ENCODE measurements at places on chromosomes 12 and 14. TPM values are rescaled to one million over a fixed set of nuclear protein-coding genes. Genes with fewer than 3 reads are reported as not detected.

Gene C1S
- total RNA-seq = 2.2 TPM

Gene LRIG3
- total RNA-seq = not detected

Gene CLIP1
- total RNA-seq = 65.1 TPM

Gene ABCD2
- 8.1 TPM for total RNA-seq

Gene ASB2
- total RNA-seq = 0.32 TPM

Gene OTUB2
- total RNA-seq = 0.61 TPM

Gene RIN3
- 114 TPM for total RNA-seq

GRCh38 chr12:75721796-75722195, 210.4 kb upstream of the KRR1 start:
- DNase-seq = no peak

- DNase-seq = no peak
These were observed 396.8 kb downstream of the NUAK1 start for GRCh38 chr12:105741786-105742566.

- DNase-seq = no peak
These were observed 66.7 kb downstream of the PTPN21 start for GRCh38 chr14:88488081-88488480.

GRCh38 chr12:120076651-120077050, 39.9 kb downstream of the RAB35 start:
- DNase-seq = no peak

- no peak for DNase-seq
These were observed 45.5 kb upstream of the TMEM263 start for GRCh38 chr12:106910202-106910601.

- DNase-seq = no peak
These were observed 355.3 kb downstream of the GLT1D1 start for GRCh38 chr12:129208566-129208965.

DNA sequence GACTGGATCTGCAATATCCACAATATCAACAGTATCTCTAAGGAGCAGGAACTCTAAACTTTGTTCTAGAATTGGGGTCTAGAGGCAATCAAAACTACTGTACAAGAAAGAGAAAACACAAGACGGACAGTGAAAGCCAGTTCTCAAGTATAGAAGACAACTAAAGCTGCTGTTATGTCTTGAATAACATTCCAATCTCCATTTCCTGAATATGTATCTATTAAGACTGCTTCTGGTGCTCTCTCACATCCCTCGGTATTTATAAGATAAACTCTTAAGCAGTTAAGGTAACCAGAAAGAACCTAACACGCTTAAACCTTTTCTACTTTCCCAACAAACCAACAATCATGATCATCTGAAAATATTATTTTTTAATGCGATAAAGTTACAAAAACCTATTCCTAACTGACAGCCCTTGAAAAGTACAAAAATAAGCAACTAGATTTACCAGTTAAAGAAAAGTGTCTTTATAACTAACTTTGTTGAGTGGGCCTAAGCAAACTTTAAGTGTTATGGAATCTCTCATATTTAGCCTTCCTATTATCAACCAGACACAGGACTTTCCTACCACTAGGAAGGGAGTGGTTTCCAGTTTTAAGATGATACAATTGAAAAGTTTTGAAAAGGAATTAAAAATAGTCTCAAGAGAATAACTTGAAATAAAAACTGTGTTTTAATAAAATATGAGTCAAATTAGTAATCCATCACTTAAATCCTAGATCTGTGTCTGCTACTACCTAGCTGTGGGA, 30.7 kb downstream of the NUMB start:
- no peak for DNase-seq

GRCh38 chr12:46983959-46984841, 95.2 kb upstream of the PCED1B start:
- DNase-seq = no peak

GRCh38 chr12:7351177-7351576, 47.3 kb downstream of the ACSM4 start:
- no peak for DNase-seq

- no peak for DNase-seq
These were observed 400.5 kb downstream of the ADAMTS20 start for GRCh38 chr12:43151441-43151981.

- DNase-seq = no peak
These were observed 643.8 kb upstream of the ALG10B start for GRCh38 chr12:37672655-37673260.

GRCh38 chr12:56293795-56294194, 6.3 kb downstream of the CS start:
- no peak for DNase-seq

- no peak for DNase-seq
These were observed 10.5 kb downstream of the SERPINA6 start for GRCh38 chr14:94312481-94313246.

DNA sequence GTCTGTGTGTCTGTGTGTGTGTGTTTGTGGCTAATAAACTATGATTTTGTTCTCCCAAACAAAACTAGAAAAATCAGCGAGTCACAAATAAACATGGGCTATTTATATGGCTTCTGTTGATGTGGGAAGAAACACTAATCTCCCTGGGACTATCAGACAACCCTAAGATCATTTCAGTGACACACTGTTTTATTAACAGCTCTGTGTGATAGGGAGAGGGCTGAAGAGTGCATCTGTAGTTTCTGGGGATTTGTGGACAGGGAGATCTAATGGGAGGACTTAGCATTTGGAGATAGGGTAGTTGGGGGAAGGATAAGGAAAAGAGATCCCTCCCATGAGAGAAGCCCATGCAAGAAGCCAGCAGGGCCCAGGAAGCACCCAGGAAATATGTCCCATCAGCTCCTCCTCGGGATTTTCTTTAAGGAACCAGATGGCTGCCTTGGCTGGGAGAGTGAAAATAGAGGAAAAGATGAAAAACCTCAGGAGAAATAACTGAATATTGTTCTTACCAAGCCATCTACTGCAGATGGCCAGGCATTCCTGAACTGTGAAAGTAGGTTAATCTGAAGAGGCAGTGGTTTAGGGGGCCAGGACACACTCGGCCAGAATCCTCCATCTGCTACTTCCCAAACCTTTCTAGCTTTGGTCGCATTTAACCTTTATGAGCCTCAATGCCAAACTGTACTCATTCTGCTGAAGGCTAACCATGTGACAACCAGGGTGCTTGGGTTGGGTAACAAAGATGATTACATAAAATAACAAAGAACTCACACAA, 253.4 kb downstream of the BTG1 start:
- DNase-seq = no peak

DNA sequence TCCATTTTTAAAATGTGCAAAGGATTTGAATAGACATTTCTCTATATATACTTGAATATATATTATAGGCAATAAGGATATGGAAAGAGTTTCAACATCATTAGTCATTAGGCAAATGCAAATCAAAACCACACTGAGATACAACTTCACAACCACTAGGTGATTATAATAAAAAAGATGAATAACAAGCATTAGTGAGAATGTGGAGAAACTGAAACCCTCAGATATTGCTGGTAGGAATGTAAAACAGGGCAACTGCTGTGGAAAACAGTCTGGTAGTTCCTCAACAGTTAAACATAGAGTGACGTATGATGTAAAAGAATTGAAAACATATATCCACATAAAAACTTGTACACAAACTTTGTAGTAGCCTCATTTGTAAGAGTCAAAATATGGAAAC, 11.7 kb upstream of the BATF start:
- no peak for DNase-seq

GRCh38 chr12:89343127-89343526, 9.2 kb downstream of the DUSP6 start:
- DNase-seq = no peak

DNA sequence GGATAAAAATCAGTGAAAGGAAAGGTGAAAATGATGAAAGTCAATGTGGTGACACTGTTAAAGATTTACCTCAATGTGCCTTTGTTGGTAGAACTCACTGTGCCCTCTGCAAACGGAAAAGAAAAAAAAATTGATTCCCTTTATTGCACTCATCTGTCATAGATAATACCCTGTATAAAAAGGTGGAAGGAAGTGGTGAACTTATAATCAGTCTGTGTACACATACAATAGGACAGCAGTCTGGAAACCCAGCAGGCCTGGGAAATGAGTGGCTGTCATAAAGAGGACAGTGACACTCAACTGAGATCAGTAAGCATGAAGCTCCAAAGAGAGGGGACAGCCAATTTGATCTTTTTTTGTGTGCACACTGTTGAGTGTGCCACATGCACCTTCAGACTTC, 364.7 kb downstream of the NOVA1 start:
- DNase-seq = no peak

GRCh38 chr12:6425590-6426531, 18.9 kb upstream of the CD27 start:
- DNase-seq = no peak

DNA sequence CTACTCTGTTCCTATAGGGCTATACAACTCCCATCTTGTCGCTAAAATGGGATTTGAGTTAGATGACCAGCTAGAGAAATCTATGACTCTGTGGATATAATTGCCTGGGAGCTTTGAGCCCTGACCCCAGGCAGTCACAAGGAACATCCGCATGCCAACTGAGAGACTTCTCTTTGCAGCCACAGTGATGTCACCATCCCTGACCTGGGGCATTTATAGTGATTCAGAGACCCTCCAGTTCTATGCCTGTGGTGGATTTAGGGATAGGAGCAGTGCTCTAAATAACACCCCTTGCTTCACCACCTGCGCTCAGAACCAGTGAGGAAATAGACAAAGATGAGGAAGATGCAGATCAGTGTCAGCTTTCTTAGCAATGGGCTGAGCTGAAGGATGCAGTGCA, 86.2 kb downstream of the RIN3 start:
- no peak for DNase-seq

GRCh38 chr12:90062799-90063198, 354.2 kb upstream of the ATP2B1 start:
- DNase-seq = no peak
